ENCODE measurements at places on chromosomes 5 and 9.

DNA sequence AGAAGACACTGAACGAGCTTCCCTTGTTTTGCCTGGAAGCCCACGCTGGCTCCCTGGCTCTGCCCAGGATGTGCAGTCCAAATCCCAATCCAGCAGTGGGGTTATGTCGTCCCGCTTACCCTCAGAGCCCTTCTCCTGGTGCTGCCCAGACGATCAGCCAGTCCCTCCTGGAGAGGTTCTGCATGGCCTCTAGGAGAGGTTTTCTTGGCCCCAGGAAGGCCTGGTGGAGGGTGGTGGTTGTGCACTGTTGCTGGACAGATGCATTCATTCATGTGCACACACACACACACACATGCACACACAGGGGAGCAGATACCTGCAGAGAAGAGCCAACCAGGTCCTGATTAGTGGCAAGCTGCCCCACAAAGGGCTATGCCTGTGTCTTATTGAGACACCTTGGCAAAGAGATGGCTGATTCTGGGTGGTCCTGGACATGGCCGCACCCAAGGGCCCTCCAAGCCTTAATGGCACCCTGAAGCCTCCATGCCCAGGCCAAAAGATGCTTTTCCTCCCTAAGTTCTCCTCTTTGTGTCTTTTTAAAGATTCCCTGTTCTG is 10.5 kb upstream of the OLFM1 start:
- DNase-seq, result no peak

DNA sequence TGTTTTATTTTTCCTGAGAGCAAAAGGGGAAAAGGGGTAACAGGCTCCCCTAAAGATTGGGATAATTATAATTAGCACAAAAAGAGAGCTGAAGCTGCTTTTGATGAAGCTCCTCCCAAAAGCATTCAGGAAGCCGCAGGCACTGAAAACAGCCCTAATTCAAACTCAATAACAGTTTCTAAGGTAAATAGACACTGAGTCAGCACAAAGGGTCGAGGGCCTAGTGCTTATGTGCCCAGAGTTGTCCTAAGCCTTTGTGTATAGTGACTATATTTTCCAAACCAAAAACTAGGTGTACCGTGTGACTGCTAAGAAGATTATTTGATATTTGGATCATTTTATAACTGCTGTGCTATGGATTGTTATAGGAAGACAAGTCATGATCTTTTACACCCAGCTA is 67.7 kb downstream of the HMHB1 start:
- DNase-seq, result no peak

GRCh38 chr5:143215690-143216089 is 187.8 kb downstream of the NR3C1 start:
- DNase-seq, result no peak

DNA sequence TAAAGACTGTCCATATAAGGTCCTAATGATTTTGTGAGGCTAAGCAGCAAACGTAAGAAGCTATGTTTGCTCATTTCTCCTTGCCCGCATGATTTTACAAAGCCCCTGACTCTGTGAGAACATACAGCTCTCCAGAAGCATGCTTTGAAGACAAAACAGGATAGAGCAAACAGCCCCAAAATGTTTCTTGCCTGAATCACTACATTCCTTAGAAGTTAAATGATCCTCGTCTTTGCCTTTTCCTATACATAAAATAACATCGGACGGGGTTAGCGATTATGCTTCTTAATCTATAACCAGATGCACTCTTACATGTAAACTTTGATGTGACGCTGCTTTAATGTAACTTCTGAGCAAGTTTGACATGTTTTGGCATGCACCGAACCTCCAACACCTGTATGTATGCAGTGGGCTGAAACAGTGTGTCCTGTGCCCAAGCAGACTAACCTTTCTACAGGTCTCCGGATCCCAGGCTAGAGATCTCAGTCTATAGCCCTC is 353.7 kb downstream of the CETN3 start:
- DNase-seq, result peak; percentile 2

GRCh38 chr5:178560911-178561310 is 29.3 kb downstream of the COL23A1 start:
- no peak for DNase-seq
